Forelimb muscle (tissue), 1 donor: ENCODE measurements at places on chromosomes 11 and 22.

DNA sequence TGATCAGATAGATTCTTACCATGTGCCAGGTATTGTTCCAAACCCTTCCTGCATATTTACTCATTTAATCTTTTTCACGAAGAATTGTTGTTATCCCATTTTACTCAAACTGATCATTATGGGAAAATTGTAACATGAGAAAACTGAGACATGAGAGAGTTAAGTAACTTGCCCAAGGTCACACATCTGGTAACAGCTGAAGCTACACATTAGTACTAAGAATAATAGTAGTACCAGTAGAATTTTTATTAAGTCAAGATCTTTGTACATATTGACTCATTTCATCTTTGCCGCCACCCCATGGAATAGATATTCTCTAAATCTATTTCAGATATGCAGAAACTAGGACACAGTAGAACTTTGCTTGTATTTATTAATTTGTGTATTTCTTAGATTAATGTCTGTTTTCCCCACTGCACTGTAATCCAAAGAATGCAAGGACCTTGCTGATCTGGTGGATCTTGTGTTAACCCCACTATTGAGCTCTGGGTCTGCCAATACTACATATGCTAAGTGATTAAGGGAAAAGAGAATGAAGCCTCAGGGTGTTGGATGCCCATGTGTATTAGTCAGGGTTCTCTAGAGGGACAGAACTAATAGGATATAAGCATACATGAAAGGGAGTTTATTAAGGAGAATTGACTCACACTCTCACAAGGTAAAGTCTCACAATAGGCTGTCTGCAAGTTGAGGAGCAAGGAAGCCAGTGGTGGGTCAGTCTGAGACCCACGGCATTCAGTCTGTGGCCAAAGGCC is 72.8 kb downstream of the PARVA start:
- no peak for DNase-seq

- DNase-seq, result no peak
Measured at GRCh38 chr11:43546561-43547429, 133.7 kb upstream of the HSD17B12 start.

GRCh38 chr11:44573333-44573732 is 7.9 kb downstream of the CD82 start:
- DNase-seq, result no peak

- DNase-seq, result no peak
Measured at GRCh38 chr22:33350961-33351360, 292.8 kb upstream of the SYN3 start.

GRCh38 chr22:44594951-44595350 is 96.9 kb upstream of the RTL6 start:
- DNase-seq, result no peak

DNA sequence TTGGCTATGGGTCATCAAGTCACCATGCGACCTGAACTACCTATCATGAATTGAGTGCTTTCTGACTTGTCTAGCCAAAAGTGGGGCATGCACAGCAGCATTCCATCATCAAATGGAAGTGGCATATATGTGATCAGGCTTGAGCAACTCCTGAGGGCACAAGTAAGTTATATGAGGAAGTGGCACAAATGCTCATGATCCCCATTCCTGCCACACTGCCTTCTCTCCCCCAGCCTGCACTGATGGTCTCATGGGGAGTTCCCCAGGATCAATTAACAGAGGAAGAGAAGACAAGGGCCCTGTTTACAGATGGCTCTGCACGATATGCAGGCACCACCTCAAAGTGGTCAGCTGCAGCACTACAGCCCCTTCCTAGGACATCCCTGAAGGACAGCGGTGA is 21.8 kb downstream of the MS4A4E start:
- DNase-seq, result no peak

DNA sequence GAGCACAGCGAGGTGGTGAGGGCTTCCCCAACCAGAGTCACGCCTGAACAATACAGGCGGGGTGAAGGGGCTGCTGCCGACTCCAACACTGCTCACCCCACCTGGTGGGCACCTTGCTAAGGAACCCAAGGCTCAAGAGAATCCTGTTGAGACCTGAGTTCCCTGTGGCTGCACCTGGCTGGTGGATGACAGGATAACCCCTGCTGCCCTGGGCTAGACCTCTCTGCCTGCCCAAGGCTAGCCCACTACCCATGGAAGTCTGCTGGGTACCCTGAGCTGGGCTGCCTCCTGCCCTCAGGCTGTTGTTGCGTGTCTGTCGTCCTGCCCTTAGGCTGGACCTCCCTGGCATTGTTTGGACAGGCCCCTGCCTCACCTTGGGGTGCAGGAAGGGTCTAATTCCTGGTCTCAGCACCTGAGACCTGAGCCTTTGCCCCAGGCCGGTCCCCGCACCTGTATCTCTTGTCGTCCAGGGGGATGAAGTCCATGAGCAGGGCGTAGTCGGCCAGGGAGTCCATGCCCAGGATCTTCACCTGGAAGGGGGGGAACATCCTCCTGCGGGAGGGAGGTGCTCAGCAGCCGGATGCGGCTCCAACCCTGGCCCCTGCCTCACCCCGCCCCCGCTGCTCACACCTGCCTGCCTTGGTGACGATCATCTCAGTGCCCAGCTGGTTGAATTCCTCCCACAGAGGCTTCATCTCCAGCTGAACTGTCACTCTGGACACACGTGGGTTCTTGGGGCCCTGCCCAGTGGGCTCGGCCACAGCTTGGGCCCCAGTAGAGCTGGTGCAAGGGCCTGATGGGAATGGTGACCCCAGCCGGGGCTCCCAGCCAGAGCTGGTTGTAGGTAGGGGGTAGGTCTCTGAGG is 4.9 kb upstream of the NUDT8 start:
- DNase-seq, result no peak

DNA sequence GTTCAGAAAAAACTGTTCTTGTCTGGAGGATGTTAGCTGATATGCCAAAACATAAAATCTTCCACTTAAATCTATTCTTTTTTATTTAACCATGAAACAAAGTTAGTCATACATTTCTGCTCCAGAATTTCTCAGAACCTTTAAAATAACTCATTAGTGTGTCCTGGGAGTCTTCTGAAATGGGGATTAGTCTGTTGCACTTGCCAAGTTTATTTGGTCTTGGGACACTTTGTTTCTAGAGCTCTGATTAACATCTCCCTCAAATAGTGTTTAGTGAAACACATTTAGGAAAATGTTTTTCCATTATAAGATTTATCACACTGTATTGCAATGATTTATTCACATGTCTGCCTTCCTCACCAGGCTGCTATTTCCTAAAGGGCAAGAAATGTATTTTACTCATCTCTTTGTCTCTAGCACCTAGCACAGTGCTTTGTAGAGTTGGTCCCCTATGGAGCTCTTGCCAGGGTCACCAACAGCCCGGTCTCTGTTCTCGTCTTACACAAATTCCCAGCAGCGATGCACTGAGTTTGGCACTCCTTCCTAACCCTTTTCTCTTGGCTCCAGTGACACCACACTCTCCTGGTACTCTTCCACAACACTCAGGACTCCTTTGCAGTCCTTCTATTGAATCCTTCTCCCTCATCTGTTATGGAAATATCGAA is 189.2 kb downstream of the CSNK2A3 start:
- no peak for DNase-seq

GRCh38 chr11:109998921-109999320 is 94.3 kb upstream of the ZC3H12C start:
- DNase-seq, result no peak

- no peak for DNase-seq
Measured at GRCh38 chr22:28052825-28053269, 133.8 kb upstream of the PITPNB start.

- no peak for DNase-seq
Measured at GRCh38 chr22:39938509-39939111, 21.6 kb upstream of the TMA7B start.

DNA sequence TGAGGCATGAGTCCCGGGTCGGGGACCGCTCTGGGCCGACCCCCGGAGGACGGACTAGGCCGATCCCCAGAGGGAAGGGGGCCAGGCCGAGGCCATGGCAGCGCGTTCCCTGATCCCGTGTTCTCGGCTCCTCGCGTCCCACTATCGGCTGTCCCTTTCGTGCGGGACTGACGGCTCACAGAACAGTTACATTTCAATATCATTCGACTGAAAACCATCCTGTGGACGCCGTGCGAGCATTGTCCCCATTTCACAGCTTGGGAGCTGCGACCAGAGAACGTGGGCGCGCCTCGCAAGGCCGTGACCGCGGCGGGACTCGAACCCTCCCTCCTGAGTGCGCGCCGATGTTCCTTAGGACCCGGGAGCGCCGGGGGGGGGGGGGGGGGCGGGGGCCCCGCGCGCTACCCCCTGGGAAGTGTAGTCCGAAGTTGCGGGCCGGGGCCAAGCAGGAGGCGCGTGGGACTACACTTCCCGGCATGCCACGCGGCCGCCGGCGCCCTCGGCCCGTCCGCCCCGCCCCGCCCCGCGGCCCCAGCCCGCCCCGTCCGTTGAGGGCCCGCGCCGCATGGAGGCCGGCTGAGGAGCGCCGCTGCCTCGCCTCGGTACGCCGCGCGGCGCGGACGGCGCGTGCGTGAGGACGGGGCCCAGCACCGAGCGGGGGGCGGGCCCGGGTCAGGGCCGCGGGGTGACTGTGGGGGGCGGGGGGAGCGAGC is at the start of gene TRABD:
TRABD (plus strand) TSS at position 539 of the 713 bp plus-strand sequence. CDS start 7,148 bp downstream, outside the sequence.
- DNase-seq, result peak; percentile 60

DNA sequence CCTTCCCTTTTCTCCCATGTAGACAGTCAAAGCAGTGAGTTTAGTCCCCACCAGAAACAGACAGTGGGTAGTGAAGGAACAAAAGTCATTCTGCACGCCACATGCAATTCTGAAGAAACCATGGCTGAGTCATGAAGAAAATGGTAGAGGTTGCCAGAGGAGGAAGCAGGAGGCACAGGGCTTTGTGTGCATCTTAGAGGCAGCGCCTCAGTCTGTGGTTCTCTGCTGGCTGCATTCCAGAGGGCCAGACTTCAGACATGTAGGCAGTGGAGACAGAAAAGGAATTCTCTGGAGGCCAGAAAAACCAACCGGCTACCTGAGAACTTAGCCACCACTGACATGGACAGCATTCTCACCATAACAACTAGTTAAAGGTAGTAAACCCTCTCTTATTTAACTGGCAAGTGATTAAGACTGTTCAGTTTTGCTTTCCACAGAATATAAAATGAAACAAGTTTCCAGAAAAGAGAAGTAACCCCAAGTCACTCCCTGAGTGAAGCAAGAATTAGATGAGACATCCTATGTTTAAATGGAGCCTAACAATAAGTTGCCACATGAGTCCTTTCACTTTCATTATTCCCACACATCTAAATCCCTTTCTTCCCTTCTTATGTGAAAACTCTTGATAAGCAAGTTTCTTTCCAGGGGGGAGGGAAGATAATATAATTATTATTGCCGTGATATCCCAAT is 556.1 kb downstream of the SOX6 start:
- DNase-seq, result no peak

GRCh38 chr11:68343761-68344256 is 31.4 kb downstream of the LRP5 start:
- no peak for DNase-seq

DNA sequence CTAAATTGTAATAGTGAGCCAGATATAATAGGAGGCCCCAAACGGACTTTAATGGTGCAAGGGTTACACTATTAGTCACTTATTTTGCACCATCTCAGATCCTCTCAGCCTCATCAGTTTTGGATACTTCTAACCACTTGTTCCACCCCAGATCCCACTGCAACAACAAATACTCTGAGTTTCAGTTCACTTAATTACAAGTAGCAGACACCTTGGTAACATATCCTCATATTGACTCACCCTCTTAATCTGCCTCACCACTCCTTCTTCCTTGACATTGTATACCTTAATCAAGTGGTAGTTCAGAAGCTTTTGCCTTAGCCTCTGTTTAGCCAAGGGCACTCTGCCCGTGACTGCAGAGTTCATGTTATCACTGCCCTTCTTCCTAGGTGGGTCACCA is 256.1 kb upstream of the UBASH3B start:
- DNase-seq, result no peak

DNA sequence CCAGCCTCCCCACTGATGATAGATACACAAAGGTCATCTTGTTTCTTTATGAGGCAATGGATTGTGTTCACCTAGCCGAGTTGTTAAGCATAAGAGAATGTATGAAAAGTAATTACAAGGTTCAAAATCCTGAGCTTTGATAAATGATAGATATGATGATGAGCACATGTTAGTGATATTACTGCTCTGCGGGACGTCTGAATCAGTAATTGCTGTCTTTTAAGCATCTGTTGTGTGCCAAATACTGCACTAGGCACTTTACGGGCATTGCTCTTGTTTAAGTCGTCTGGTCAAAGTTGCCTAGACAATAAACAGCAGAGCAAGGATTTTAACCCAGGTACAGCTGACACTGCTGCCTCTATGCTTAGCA is 559 bp upstream of the RNF141 start:
- no peak for DNase-seq

GRCh38 chr11:105767931-105768330 is 158.1 kb downstream of the GRIA4 start:
- DNase-seq, result no peak

DNA sequence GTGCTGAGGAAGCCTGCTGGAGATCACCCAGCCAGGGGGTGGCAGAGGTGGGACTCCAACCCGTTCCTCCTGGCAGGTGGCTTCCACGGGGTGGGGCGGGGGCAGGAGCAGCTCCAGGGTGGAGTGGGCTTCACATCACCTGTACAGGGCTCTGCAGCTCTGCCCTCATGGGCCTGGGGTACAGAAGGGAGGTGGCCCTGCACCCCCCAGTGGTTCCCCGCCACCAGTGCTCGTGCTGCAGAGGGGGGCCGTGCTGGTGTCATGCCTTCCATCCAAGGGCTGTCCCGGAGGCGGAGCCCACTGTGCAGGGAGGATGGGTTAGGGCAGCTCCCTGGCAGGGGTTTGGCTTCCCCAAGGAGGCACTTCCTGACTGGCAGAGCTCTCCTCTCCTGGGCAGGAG is 76.4 kb upstream of the SHISAL1 start:
- no peak for DNase-seq

DNA sequence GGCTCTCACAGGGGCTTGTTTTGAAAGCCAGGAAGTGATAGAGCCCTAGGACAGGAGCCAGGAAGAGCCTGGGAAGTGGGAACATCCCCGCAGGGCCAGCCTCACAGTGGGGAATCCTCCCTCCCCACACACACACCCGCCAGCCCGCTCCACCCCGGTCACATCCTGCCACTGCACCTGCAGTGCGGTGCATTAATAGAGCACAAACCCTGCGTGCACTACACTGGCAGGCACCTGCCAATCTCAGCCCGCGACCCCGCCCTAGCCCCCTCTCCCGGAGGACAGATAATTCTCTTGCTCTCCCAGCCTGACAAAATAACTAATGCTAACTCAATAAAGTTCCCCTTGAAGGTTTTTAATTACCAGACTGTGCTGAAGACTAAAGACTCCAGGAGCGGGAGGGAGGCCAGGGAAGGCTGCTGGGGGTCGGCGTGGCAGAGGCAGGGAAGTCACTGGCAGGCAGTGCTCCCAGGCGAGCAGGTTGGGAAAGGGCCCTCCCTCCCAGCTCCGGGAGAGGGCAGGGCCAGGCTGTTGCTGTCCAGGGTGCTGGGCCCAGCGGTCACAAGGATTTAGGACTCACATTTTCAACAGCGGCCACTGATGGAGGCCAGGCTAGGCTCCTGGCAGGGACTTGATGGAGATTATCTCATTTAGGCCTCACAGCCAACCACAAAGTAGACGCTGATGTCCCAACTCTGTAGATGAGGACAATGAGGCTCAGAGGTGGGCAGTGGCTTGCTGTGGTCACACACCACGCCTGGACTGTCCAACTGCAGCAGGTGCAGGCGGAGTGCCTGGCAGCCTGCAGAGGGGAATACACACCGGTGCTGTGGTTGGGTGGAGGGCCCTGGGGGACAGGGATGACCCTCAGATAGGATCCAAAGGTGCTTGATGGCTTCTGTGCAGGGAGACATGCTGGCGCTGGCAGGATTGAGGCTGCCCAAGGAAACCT is 23.9 kb upstream of the TCF20 start:
- DNase-seq, result no peak

GRCh38 chr11:61495801-61496601 is 12.5 kb upstream of the LRRC10B start:
- no peak for DNase-seq
